Activated CD8-positive, alpha-beta memory T cell treated with anti-CD3 and anti-CD28 coated beads for 24 hours (primary cell): ENCODE measurements at places on chromosomes 2 and 18.

- DNase-seq, result no peak
Measured at GRCh38 chr2:219358170-219359075, 25.9 kb upstream of the RESP18 start.

DNA sequence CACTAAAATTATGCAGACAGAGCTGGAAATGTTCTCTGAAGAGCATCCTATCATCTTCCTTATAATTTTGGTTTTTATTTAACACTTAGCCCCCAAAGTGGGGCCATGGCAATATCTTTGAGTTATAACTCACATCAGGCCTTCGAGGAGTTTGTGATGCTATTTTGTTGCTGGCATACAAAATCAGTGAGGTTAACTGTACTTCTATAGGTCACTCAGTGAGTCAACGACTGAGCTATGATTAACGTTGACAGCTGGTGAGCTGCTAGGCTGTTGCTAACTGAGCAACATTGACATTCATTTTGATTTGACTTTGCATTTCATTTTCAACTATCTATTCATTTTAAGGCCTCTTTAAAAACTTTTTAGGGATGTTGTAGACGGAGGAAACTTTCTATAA, 50.0 kb downstream of the GPD2 start:
- no peak for DNase-seq

DNA sequence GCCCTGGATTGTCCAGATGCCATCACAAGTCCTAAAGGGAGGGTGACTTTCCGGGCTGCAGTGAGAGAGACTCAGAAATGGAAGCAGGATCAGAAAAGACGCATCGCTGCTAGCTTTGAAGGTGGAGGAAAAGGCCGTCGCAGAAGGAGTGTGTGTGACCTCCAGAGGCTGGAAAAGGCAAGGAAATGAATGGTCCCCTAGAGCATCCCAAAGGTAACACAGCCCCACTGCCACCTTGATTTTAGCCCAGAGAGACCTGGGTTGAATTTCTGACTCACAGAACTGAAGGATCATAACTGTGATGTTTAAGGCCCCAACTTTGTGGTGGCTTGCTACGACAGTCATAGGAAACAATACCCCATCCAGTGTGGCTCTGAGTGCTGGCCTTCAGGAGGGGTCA, 8.6 kb upstream of the NCK2 start:
- no peak for DNase-seq

DNA sequence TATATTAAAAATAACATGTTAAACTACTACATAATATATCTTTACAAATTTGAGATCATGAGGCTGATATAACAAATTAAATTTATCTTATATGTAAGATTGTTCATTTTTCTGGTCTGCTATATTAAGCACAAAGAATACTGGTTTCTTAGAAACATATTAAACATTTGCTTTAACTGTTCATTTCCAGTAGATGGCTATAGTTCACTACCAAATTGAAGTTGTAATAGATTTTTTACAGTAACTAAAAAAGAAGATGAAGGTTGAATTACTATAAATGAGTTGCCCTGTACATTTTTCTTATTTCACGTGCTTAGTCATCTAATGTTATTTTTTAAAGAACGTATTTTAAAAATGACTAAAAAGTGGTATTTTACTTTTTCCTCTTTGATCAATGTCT, 57.0 kb downstream of the ZNF407 start:
- DNase-seq, result no peak

DNA sequence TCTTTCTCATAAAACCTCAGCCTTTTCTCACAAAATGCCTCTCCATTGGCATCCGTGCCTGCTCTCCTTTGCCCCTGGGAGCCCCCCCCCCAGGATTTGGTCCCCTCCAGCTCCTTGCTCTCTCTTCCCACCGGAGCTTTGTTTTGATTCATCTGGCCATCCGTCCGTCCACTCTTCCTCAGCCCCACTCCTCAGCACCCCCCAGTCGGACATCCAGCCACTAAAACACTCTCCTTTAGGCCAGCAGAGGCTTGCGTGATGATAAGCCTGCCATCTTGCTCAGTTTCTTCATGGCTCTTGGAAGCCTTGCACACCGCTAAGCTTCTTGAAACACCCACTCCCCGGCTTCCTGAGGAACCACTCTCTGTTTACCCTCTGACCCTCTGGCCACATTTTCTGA, 31.5 kb upstream of the GNAL start:
- DNase-seq, result no peak

DNA sequence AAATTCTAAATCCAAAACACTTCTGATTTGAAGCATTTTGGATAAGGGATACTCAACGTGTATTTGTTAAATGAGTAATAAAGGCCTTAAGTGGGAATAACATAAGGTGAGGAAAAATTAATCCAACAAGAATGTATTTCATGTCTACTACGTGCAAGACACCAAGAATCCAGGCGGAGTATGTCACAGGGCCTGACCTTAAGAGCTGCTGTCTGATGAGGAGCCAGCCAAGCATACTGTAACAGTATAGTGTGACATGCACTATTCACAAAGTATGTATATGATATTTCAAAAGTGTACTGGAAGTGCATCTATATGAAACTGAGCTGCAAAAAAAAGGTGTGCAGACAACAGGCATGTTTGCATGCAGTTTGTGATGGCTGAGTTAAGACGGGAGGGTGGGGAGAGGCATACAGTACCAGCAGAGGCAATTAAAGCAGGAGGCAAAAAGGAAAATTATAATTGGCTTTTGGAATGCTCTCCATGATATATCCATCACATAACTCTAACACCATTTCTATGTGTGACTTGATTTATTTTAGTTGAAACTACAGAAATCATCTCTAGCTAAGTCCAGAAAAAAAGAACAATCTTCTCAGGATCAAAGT, 18.2 kb downstream of the IWS1 start:
- DNase-seq, result no peak

- no peak for DNase-seq
Measured at GRCh38 chr2:120920454-120921148, 184.9 kb downstream of the GLI2 start.

GRCh38 chr2:133713049-133713580, 144.9 kb upstream of the NCKAP5 start:
- DNase-seq, result no peak

- no peak for DNase-seq
Measured at GRCh38 chr2:231228974-231229529, 30.6 kb downstream of the ARMC9 start.

- DNase-seq, result peak; percentile 78
Measured at GRCh38 chr2:108988796-108989713, at the start of gene EDAR. Gene EDAR (minus strand): TSS chr2:108989220. CDS start chr2:108931014, 58,206 bp downstream.

- DNase-seq, result no peak
Measured at GRCh38 chr18:50092245-50092805, 102.6 kb downstream of the MYO5B start.

- no peak for DNase-seq
Measured at GRCh38 chr2:55743583-55743982, 49.9 kb upstream of the PNPT1 start.

DNA sequence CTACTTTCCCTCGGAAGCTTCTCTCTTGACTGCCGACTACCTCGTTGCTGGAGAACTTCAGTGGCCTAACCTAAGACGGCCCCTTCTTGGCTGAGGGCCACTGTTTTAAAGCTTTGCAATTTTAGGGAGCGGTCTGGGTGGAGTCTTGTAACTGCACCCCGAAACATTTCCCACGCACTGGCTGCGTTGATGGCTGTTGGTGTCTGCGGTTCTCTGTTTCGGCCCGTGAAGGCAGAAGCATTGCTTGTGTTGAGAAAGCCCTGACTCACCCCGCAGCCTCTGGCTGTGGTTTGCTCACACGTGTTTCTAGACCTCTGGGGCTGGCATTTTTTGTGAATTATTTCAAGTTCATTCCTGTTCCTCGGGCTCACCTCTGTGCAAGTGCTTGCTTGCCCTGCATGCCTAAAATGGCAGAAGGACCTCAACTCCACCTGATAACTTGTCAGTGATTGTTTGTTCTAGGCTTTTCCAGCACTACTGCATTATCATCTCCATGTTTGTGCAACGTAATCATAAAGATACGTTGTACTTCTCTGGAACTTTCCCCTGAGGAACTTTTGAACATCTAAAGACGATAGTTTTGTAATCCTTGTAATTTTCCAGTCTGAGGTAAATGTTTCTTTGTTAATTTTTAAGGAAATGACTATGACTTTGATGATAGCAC, 94.2 kb upstream of the DLX2 start:
- peak; percentile 73 for DNase-seq

DNA sequence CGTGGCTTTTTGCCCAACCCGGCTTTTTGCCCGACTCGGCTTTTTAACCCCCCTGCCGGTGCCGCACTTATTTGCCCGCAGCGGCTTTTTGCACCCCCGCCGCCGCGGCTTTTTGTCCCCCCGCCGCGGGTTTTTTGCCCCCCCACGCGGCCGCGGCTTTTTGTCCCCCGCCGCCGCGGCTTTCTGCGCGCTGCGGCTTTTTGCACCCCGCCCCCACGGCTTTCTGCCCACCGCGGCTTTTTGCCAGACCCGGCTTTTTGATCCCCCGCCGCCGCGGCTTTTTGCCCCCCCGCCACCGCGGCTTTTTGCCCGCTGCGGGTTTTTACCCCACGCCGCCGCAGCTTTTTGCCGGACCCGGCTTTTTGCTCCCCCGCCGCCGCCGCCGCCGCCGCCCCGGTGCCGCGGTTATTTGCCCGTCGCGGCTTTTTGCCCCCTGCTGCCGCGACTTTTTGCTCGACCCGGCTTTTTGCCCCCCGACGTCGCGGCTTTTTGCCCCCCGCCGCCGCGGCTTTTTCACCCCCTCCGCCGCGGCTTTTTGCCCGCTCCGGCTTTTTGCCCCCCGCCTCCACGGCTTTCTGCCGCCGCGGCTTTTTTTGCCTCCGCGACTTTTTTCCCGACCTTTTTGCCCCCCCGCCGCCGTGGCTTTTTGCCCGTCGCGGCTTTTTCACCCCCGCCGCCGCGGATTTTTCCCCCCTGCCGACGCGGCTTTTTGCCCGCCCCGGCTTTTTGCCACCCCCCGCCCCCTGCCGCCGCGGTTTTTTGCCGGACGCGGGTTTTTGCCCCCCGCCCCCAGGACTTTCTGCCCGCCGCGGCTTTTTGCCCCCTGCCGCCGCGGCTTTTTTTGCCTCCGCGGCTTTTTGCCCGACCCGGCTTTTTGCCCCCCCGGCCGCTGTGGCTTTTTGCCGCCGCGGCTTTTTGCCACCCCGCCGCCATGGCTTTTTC, 2786.5 kb downstream of the RPIA start:
- DNase-seq, result peak; percentile 57

DNA sequence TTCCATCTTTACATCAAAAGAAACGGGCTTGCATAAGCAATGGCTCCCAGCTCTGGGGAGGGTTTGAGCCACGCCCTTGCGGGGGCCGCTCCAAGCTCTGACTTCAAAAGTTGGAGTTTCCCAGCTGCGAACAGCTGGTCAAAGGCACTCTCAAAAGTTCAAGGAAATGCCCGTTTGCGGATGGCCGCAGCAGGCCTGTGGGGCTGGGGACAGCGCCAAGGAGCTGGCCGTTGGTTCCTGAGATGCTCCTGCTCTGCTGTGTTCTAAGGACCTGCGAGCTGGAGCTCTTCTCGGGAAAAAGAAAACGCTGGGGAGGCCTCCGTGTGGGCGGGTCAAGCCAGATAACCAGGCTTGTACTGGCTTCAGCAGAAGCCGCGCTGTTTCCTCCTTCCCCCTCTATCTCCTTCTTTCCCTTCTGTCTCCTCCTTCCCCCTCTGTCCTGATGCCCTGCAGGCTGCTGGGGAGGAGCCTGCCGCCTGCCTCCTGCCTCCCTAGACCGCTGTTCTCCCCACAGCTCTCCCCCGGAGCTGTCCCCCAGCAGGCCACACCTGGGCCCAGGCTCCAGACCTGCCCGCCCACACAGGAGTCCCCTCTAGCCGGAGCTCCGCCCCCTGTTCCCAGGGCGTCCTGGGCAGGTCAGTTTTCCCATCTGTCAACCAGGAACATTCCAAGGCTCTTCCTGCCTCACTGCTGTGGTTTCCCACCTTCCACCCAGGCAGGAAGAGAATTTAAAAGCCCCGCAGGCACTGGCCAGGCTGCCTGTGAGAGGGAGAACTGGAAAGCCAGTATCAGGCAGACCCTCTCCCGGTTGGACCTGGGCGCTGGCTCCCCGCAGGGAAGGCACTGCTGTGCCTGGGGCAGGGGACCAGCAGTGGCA, 14.1 kb downstream of the KLF11 start:
- DNase-seq, result no peak

DNA sequence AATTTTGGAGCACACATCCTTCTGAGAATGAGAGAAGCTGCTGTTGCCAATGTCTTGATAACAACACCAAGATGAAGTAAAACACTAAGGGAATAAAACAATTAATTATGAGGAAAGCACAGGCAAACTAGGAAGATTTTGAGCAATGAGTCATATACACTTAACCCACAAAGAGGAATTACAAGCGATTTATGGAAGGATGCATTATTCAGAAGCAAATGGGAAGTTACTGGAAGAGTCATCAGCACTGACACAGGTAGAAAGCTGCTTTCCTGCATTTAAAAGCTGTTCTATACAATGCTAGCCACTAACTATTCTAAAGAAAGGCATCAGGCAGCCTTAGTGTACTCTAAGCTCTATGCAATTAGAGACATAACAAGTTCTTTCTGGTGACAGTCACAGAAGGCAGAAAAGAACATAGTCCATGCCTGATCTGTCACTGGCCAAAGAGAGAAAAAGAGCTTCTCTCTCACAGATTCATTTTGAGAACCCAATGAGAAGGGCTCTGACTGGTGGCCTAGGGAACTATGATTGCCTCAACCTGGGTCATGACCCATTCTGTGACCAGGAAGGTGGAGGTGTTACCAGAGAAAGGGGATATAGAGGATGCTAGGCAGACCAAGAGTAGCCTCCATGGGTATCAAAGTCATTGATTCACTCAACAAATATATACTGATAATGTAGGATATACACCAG, 45.4 kb downstream of the M1AP start:
- no peak for DNase-seq

DNA sequence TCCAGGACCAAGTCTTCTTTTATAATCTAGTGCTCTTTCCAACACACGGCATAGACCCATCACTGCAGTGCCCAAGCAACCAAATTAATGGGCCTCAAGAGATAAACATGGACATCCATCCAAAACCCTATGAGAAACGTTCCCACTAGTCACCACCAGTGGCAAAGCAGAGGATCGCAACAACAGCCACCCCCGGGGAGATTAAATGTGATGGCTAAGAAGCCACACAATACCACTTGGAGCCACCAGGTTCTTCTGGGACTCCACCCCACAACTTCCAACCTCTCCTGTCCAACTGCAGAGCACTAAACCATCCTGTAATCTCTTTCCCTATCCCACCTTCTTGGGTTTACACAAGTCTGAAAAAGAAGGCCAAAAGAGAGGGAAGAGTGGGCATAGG, 123.8 kb downstream of the BCL11A start:
- no peak for DNase-seq

DNA sequence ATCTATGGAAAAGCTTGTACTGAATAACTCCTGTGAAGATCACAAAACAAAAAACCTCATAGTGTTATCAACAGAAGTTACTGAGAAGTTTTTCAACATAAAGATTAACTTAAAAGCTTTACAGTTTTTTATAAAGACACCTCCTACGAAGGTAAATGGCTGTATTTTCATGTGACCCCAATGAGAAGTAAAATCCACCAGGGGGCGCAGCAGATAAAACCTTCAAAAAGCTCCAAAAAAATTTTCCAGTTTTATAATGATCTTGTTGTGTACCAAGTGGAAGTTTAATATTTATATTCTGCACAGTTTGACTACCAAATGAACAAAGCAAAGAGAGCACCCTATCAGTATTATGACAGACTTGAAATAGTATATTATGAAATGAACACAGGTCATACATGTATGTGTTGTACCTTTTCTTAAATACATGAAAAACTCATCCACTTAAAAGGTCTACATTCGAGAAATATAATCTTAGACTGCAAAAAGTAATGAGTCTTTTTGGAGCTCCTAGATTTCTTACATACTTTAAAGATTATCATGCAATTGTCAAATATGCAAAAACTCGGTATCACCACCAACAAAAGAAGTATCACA, 38.5 kb downstream of the PNO1 start:
- DNase-seq, result no peak
